Fibroblast of skin of scalp (primary cell): ENCODE measurements at places on chromosomes 5 and 9.

GRCh38 chr5:113343343-113343742, 91.4 kb downstream of the TSSK1B start:
- no peak for DNase-seq

DNA sequence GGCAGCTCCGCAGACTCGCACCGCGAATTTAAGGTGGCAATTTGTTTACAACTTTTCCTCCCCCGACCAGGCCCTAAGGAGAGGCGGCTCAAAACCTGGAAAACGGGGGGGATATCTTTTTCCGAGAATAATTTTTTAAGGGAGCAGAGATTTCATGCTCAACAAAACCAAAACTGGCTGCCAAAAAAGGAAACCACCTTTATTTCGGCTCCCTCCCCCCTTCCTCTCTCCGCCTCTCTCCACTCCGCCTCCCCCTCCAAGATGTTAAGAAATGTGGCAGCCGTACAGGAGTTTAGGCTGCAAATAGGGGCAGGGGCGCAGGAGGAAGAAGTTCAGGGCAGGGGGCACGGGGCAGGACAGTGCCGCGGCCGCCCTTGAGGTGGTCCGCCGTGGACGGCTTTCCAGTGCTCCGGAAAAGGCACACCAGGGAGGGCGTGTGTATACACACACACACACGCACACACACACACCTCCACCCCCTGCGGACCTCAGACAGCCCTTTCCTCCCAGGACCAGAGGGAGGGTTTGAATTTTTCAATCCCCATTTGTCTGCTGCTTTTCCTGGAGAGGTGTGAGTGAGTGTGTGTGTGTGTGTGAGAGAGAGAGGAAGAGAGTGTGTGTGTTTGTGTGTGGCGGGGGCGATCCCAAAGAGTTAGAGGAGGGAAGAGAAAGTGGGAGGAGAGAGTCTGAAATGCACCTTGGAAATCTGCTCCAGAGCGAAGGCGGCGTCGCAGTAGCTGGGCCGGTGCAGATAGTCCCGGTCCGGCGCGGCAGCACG, 9.1 kb downstream of the PTCH1 start:
- DNase-seq: peak; percentile 70

DNA sequence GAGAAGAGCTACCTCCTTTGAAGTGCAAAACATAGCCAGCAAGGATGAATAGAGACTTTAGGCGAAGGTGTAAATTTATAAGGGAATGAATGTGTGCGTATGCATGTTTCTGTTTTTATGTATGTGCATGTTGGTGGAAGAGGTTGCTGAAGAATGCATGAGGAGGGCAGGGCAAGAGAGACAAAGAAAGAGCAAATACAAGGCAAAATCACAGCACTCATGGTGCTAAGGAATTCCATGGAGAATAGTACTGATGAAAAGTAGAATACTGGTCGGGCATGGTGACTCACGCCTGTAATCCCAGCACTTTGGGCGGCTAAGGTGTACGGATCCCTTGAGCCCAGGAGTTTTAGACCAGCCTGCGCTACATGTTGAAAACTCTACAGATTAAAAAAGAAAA, 762.1 kb upstream of the PTPRD start:
- no peak for DNase-seq

DNA sequence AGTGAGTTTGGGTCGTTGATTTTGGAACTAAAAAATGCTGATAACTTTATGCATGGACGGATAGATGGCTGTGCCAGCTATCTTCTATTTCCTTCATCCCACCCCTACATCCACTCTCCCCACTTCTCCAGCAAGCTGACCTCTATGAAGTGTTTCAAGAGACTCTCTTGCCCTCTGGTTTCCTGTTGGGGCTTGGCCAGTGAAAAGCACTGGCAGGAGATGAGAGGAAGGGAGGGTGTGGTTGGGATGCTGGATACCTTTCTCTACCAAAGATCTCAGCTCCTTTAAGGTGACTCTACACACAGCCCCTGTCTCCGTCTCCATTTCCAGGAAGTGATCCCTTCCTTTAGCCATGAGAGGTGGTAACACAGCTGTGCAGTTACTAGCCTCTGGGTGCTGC, 30.0 kb upstream of the JMY start:
- no peak for DNase-seq
